ENCODE measurements at places on chromosomes 6 and 20. TPM values are rescaled to one million over a fixed set of nuclear protein-coding genes. Genes with fewer than 3 reads are reported as not detected.

The GRM4 gene
- total RNA-seq = 9.1 TPM

GRCh38 chr6:44926556-44926955 lies 401.6 kb upstream of the RUNX2 start:
- DNase-seq = no peak

DNA sequence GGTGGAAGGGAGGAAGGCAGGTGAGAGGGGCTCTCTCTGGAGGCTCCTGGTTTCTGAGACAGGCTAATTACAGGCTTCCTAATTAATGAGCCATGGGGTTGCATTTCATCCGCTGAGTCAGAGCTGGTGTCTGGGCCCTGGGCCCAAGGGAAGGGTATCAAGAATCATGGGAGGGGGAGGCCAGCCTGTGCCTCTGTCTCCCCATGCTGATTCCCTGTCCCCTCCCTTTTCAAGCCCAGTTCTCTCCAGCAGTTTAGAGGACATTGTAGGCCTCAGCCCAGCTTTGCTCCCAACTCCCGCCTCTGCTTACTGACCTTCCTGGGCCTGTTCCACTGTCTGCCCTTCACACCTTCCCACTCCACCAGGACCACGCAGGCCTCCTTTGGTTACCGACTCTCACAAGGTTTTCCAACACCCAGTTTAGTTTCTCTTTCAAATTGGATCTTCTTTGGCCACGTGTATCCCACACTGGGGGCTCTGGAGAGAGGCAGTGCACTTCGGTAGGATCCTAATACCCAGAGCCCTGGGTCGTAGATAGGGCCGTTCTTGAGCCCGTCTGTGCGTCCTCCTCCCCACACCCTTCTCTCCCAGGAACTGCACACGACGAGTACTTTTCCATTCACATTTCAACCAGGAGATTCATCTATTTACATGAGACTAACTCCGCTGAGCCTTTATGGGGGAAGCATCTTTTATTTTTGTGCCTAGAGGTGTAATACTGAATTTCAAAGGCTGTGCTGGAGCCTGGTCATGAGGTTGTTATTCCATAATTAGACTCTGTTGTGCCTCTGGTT lies 18.2 kb upstream of the AVP start:
- no peak for DNase-seq

GRCh38 chr6:3220366-3220765 lies 7.1 kb downstream of the TUBB2B start:
- DNase-seq = peak; percentile 2

DNA sequence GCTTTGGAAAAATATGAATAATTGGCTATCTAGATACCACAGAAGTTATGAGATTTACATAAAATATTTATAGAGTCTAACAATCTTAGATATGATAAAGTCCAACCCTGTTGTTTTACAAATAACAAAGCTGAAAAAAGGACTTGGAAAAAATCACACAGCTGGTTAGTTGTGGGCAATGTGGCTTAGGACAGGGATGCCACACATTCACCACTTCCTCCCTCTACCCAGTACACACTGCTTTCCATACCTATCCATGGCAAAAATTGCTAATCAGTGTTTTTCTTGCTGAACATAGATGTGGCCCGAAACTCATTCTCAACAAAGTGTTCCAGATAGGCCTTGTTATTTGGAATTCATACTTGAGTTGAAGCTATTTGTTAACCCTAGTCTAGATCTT lies 147.3 kb upstream of the BMP5 start:
- no peak for DNase-seq

DNA sequence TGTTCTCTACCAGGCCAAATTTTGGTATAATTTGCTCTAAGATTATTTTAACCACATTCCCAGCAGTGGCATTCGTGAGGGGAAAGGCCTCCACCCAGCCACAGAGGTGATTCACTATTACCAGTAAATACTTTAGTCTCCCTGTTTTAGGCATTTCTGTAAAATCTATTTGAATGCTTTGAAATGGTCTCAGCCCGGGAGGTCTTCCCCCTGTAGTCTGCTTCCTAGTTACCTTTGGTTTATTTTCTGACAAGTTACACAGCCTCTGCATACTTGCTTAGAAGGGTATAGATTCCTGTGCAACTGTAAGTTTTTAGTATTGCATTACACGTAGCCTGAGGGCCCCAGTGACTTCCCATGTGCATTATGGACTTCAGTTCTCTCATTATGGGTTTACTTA lies 248.7 kb downstream of the C6orf118 start:
- no peak for DNase-seq

Data from endodermal cell (in vitro differentiated cells).